Activated CD4-positive, alpha-beta T cell treated with anti-CD3 and anti-CD28 coated beads for 4 hours (primary cell): ENCODE measurements at places on chromosomes 3 and 15.

GRCh38 chr3:73547427-73548248 is 77.1 kb downstream of the PDZRN3 start:
- DNase-seq: no peak

GRCh38 chr3:108183971-108184370 is 38.3 kb downstream of the IFT57 start:
- DNase-seq: no peak

DNA sequence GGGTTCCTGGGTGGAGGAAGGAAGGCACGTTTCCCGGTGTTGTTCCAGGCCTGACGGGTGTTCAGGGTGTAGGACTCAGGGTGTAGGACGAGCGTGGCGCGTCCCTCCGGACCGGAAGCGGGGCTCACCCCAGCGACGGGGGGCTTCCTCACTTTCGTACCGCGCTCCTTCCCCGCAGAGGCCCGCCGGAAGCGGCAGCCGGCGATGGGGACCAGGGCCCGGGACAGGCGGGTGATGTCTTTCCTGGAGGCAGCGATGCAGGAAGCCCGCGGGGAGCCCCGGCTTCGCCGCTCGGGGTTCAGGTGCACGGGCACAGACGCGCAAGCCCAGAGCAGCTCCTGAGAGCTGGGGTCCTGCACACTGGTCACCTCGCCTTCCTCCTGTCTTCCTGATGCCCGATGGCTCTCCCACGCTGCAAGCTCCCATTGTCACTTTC is 13.4 kb downstream of the FOXL2NB start:
- no peak for DNase-seq

- no peak for DNase-seq
Measured at GRCh38 chr3:111858642-111859041, 423 bp upstream of the PHLDB2 start.

DNA sequence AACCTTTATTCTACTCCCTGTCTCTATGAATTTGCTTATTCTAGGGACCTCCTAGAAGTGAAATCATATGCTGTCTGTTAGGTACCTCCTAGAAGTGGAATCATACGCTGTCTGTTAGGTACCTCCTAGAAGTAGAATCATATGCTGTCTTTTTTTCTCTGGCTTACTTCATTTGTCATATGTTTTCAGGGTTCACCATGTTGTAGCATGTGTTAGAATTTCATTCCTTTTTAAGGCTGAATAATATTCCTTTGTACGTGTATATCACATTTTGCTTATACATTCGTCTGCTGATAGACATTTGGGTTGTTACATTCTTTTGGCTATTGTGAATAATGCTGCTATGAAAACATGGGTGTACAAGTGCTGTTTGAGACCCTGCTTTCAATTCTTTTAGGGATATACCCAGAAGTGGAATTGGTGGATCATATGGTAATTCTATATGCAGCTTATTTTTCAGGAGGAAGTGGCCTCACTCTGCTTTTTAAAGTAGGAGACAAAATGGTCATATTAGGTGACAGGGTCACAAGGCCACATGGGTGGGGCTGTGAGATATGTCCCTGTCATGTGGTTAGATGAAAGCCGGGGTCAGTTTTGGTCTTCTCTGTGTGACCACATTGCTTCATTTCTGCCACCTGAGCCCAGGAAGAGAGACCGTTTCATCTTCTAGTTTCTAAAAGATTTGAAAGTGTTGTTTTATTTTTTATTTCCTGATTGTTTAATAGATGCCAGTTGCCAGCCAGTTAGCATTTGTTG is 76.7 kb downstream of the FLNB start:
- DNase-seq: no peak

GRCh38 chr3:39183211-39184080 is 8.9 kb downstream of the XIRP1 start:
- no peak for DNase-seq

- no peak for DNase-seq
Measured at GRCh38 chr3:130711565-130712324, 34.9 kb downstream of the PIK3R4 start.

GRCh38 chr3:38829404-38829803 is 13.4 kb upstream of the SCN10A start:
- DNase-seq: no peak

- no peak for DNase-seq
Measured at GRCh38 chr15:80216141-80216540, 35.9 kb downstream of the CTXND1 start.

DNA sequence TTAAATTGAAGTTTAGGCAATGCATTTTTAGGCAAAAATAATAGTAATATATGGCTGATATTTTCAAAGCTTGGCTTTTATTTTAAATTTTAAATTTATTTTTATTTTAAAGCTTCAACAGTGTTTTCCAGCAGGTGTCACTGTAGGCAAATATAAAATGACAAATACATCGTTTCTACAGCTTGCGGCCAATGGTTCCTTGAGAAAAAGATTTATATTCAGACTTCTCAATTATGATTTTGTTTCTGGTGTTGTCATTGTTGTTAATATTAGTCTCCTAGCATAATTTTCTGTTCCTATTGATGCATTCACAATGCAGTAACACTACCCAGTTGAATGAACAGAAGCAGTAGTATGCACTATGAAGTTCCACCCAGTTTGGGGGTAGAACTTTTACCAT is 220.7 kb upstream of the DNAJC19 start:
- no peak for DNase-seq

DNA sequence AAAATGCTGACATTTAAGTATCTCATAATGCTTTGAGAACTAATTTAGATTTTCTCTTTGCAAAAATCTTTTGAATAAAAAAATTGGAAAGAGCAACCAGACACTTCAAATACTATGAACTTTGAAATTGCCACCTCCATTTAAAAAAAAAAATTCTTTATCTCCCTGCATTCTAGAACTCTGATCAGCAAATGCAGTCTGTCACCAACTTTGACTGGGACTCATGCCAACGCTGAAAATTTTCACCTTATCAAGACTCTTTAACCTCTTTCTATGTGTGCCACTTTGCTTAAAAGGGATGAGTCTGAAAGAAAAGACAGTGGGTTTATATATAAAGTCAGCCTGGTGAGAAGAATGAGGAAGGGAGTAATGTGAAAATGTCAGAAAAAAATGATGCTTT is 191.2 kb upstream of the ARPP21 start:
- DNase-seq: no peak

DNA sequence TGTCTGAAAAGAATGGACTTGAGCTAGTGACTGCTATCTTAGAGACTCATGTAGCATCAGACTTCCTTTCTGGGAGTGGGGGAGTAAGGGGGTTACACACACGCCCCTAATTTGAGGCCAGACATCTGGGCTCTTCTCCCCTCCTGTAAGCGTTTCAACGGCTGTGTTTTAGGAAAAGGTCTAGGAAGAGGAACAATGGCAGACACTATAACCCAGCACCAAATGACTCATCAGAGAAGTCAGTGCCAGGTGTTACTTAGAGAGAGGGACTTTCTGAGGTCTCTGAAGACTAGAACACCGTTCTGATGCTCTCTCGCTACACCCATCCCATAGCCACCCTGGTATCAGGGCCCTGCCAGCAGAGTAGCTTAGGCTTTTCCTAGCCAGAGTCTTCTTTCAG is 65.5 kb downstream of the SSUH2 start:
- no peak for DNase-seq

DNA sequence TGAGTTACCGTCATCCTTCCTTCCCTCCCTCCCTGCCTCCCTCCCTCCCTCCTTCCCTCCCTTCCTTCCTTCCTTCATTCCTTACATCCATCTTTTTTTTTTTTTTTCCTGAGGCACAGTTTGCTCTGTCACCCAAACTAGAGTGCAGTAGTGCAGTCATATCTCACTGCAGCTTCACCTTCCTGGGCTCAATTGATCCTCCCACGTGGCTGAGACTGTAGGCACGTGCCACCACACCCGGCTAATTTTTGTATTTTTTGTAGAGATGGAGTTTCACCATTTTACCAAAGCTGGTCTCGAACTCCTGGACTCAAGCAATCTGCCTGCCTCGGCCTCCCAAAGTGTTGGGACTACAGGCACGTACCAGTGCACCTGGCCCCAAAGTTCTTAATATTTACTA is 25.8 kb downstream of the USP3 start:
- peak; percentile 29 for DNase-seq

DNA sequence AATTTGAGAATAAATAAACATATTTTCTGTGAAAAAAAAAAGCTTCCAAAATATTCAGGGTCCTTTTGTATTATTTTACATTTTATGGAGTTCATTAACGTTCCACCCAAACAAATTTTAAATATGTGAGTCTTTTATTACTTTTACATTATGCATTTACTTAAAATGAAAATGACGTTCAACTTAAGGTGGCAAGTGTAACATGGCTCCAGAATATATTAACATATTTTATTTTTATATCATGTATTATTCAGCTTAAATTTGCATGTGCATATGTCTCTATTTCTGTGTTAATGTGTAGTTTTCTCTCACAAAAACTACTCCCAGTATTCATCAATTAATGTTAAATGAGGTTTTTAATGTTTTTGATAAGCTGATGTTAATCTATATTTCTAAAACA is 243.6 kb upstream of the CNTN3 start:
- DNase-seq: no peak

DNA sequence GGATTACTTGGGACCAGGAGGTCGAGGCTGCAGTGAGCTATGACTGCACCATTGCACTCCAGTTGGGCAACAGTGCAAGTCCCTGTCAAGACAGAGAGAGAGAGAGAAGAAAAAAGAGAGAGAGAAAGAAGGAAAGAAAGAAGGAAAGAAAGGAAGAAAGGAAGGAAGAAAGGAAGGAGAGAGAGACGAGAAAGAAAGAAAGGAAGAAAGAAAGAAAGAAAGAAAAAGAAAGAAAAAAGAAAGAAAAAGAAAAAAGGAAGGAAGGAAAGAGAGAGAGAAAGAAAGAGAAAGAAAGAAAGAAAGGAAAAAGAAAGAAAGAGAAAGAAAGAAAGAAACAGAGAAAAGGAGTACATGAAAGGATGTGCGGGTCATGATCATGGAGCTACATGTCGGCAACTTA is 80.2 kb downstream of the ATP13A4 start:
- no peak for DNase-seq

DNA sequence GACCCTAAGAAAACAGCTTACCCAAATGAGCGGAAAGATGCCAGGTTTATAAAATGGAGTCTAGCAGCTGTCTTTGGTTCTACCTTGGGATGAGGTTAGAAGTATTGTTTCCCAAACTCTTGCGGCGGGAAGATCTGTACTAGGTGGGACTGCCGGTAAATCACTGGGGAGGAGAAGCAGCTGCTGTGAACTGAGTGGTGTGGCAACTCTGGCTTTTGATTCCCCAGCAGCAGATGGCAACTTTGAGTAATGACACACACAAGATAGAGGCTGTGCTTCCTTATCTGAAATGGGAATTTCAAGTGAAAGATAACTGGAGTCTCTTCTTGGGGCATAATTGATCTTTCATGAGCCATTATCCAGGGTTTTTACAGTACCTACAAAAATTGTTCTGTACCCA is 184.9 kb downstream of the ATG7 start:
- DNase-seq: no peak
